ENCODE measurements at places on chromosomes 5 and 9.
A peak's percentile ranks its signal among the peaks of the same experiment; 100 is the strongest.

GRCh38 chr9:94134629-94135028 lies 50.4 kb downstream of the PTPDC1 start:
- no peak for DNase-seq

GRCh38 chr9:692636-693129 lies 148.8 kb upstream of the DMRT1 start:
- no peak for DNase-seq

- peak; percentile 42 for DNase-seq
Observed at GRCh38 chr9:126919193-126919592, 4.6 kb downstream of the RALGPS1 start.

DNA sequence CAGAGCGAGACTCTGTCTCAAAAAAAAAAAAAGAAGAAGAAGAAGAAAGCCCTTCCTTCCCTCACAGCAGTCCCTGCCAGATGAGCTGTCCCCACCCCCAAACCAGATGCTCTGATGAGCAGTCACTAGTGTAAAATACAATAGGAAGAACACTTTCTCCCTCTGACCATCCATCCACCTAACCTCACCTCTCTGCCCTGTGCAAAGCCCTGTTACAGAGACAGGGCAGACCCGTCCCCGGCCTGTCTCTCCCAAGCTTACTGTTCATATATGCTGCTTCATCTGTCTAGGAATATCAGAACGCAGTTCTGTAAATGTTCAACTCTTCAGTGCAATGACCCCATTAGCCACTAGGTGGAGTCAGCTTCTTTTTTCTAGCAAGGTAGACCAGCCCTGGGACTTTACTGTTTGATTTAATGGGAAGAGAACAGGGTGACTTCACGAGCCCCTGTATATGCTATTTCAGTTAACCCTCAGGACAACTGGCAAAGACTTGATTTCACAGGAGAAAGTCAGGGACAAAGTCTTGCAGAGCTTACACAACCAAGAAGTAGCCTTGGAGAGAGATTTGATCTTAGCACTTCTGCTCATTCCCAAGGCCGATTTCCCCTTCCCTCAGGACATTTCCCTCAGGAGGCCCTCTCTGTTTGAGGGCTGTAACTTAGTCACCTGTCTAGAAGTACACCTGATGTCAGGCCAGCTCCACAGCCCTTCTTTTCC lies 14.9 kb upstream of the FGFR4 start:
- DNase-seq: peak; percentile 78

- no peak for DNase-seq
Observed at GRCh38 chr9:107273634-107274033, 9.4 kb upstream of the RAD23B start.

GRCh38 chr9:18441261-18441660 lies 32.7 kb upstream of the ADAMTSL1 start:
- DNase-seq: no peak

GRCh38 chr9:35366627-35367026 lies 123.3 kb upstream of the RUSC2 start:
- no peak for DNase-seq

DNA sequence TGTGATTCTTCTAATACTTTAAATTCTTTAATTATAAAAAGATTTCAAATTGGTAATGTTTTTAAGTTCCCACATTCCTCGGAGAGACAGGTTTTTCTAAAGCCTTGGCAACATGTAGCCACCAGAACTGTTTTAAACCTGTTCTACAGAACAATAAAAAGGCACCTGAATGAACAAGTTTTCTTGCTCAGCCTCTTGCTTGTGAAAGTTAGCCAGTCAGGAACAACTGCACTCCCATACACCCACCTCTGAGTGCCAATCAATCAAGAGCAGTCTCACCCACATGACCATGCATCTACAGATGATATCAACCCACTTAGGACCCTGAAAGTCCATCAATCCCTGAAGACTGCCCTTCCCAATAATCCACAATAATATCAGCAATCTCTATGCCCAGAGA lies 62.3 kb downstream of the AP3B1 start:
- no peak for DNase-seq

DNA sequence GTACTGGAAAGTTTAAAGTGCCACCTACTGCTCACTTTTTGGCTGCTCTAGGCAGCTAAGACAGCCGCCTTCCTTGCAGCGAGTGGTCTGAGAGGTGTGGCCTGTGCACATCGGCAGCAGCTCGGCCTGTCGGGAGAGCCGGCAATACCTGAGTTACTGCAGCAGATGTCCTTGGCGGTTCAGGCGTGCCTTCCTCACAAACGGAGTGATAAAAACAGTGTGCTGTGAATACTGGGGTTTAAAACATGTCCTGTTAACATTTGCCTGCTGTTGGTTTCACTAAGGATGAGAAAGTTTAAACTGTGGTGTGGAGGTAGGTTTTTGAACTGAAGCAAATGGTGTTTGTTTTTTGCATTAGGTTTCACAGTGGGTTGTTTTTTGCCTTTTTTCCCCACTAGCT lies 12.9 kb downstream of the TRAF2 start:
- no peak for DNase-seq

DNA sequence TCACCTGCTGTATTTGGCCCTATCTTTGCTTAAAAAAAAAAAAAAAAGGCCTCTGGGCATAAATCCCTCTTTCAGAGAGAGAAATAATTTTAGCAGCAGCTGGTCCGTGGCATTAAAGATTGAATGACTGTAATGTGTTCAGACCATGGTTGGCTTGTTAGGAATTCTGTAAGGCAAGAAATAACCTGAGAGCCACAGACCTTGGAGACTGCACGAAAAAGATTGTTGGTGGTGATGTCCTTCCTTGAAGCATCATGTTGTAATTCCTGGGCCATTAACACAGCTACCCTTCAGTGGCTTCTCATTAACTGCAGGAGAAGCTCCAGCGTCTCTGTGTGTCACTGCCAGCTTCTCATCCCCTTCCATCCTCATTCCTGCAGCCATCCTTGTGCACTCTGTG lies 79.0 kb downstream of the SGCD start:
- DNase-seq: no peak

- DNase-seq: no peak
Observed at GRCh38 chr5:34625246-34625645, 30.9 kb upstream of the RAI14 start.
